ENCODE measurements at places on chromosomes 3 and 15.

DNA sequence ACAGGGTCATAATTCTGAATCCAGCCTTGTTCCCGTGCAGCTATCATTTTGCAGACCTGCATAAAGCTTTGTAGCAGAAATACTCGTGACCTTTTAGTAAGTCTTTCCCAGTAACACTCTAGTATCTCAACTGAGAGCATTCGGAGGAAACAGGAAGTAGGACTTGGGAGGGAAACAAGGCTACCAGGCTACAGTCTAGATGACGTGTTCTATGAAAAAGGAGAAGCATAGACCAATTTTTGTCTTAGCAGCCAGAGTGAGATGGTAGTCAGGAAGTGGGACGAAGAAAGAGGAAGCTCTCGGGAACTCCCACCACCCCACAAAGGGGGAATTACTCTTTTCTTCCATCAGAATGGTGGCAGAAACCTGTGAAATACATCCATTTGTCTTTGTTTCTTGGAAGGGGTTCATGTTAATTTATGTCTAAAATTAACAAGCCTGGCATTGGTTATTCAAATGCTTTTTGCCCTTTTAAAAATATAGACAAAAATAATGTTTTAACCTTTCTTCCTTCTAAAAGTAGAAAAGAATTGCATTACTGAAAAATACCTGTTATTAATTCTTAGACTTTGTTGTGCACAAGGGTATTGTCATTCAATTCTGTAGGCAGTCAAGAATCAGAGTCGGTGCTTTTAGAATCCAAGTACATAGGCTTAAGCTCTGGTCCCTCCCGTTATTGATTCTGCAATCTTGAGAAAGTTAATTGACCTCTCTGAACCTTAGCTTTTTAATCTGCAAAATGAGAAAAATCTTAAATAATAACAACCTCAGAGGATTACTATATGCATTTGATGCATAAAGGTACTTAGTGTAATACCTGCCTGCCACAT lies 1.6 kb upstream of the SUCNR1 start:
- no peak for DNase-seq

DNA sequence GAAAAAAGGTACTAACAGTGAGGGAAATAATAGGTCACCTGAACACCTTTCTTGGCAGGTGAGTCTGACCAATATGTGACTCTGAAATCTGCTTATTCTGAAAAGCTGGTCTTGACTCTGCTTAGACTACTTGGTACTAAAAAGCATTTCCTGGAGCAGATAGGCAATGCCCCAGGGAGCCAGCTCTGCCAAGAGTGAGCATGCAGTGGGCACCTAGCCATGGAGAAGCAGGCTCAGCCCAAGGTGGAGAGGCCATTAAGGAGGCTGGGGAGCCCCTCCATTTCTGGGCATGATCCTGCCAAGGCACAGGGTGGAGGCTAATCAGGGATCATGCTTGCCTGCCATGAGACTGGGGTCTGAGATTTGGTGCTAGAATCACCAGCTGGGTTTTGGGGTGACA lies 1.6 kb upstream of the LTF start:
- DNase-seq: peak; percentile 12

DNA sequence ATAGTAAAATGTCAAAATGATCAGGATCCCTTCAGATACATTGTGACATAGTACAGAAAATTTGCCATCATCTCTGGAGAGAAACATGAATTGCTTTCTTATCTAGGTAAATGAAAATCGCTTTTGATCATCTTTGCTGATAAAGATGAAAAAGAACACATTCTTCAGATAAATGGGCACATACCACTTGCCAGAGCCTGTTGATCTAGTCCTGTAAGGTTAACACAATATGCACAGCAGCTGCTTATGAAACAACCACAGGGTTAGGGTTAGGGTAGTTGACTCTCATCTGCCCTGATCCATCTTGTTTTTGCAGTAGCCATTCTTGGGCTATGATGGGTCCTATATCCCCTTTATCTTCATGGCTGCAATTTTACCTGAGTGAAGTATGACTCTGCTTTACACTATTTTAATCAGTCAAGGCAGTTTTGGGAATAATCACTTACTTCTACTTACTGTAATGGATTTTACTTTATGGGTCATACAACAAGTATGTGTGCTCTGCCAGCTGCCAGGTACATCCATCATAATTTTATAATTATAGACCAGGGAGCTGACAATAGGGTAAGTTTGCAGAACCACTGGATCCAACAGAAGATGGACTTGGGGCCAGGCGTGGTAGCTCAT lies 12.6 kb upstream of the SPINK8 start:
- DNase-seq: peak; percentile 16

DNA sequence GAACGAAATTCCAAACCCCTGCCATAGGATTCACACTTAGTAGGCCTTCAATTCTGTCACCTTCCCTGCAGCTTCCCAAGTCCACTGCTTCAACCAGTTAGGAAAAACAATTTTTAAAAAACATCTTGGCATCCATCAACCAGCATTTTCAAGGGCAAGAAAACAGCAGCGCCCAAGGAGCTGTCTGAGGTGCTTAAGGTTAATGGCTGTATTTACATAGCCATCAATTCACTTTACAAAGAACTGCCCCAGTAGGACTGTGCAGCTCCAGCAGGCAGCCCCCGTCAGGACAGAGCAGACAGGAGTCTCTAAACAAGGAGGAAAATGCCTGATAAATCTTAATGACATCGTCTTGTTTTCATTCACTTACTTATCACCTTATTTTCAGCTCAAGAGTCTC lies 13.3 kb downstream of the TAFA4 start:
- DNase-seq: peak; percentile 1

- no peak for DNase-seq
These were observed 79.4 kb upstream of the VEPH1 start for GRCh38 chr3:157582637-157582973.

DNA sequence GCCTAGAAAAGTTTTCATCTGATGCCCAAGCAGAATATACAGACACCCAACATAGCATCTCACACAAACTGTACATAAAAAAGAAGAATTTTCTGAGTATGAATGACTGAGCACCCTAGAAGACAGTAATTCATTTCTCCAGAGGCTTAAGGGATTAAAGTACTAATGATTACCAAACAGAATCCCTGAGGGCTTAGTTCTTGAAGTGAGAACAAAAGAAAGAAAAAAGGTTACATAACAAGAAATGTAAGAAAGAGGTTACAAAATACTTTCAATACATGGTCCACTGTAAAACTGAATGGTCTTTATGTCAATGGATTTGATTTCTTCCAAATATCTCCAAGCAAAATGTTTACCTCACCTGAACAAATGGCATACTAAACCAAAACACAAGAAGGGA lies 9.1 kb upstream of the NEK10 start:
- DNase-seq: no peak

GRCh38 chr15:88906551-88906950 lies 6.6 kb downstream of the MFGE8 start:
- DNase-seq: no peak

DNA sequence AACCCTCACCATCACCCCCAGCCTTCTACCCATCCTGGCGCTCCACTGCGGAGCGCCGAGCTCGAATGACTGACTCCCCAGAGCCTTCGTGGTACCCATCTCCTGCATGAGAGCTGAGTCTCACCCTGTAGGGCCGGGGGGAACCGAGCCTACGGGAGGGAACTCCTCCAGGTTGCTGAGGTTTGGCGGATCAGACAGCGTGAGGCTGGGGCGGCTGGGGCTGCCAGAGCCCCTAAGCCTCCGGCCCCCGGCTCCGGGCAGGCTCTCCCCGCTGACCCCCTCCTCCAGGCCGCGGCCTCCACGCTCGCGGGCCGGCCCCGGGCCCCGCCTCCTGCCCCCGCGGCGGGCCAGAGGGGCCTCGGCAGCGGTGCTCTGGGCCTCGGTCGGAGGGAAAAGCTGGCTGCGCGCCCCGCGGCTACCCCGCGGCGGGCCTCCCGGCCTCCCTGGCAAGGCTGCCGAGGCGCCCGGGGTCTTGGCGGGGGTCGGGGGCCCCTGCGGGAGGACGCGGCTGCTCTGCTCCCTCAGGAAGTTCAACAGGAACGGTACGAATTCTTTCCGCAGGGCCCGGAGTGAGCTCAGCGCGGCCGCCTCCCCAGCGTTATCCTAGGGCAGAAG lies 643 bp downstream of the CDAN1 start:
- DNase-seq: peak; percentile 49

- DNase-seq: peak; percentile 39
These were observed 322.7 kb upstream of the ZNF717 start for GRCh38 chr3:76107935-76108570.

DNA sequence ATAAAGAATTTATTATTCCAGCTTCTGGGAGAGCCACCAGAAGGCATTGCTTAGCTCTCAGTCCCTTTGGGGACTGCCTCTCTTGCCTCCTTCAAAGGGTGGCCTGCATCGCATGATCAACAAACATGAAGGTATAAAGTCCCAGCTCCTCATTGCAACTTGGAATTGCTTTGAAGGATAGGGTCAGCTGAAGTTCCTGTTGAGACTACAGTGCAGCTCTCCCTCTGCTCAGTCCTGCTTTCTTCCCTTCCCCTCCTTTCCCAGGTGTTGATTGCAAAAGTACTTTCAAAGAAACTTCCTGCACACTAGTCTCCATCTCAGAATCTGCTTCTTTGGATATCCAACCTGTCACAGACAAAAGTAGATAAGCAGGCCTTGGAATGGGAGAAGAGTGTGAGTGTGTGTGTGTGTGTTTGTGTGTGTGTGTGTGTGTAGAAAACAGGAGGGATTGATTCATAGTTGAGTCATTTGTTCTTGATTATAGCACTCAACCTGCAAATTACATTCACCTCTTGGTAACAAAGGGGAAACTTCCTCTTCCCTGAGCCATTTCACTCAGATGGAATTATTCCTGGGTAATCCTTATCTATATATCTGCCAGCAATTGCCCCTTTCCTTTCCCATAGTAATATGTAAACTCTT lies 13.7 kb downstream of the CCR8 start:
- DNase-seq: no peak

GRCh38 chr3:171155122-171155700 lies 128.7 kb upstream of the SLC2A2 start:
- DNase-seq: no peak

- no peak for DNase-seq
These were observed 301.9 kb downstream of the RAP2B start for GRCh38 chr3:153463895-153464294.

DNA sequence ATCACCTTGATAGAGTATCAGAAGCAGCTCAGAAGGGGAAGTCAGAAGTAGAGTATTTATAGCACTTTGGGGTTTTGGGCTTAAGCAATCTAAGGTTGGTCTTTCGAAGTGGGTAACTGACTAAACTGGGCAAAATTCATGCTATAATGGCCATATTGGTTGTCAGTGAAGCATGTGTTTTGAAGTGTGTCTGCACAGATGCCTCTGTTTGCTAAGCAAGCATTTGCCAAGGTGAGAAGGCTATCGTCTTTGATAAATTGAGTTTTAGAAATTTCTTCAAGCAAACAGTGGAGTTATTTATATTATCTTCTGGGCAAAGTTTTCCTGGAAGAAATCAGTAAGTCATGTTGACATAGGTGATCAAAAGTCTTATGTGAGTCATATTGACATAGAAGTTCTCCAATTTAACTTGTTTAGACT lies 412.8 kb upstream of the TGFBR2 start:
- DNase-seq: peak; percentile 71

DNA sequence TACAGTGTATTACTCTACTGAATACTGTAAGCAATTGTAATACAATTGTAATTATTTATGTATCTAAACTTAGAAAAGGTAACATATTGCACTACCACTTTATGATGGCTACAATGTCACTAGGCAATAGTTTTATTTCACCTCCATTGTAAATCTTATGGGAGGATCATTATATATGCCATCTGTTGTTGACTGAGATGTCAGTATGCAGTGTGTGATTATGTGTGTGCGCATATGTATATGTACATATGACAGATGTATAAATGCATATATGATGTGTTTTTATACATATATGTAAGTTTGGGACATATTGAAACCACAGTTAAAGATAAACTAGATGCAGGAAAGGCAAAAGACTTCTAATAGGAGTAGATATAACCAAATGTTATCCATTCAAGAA lies 8.5 kb downstream of the IGSF10 start:
- peak; percentile 25 for DNase-seq

DNA sequence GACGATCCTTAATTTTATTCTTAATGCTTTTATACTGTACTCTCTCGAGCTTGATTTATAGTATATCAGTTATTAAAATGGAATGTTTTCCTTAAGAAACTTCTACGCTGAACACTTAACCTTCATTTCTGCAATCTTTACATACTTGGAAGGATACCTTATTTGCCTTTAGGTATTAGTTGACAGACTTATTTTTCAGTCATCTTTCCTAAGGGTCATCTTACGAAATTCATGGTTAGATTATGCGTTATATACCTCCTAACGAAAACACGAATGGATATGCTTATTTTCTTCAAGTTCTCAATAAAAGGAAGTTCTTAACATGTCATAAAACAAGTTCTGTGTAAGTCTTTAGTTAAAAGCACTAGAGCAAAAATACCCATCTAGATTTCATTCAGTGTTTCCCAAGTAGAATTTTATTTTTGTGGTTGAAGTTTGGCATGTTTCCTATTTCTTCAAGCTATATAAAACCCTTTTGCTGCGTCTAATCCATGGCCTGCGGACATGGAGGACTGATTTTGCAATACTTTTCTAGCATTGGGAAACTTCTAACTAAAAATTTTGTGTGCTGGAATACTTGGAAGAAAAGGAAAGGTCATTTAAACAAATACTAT lies 231.3 kb downstream of the TP63 start:
- no peak for DNase-seq

DNA sequence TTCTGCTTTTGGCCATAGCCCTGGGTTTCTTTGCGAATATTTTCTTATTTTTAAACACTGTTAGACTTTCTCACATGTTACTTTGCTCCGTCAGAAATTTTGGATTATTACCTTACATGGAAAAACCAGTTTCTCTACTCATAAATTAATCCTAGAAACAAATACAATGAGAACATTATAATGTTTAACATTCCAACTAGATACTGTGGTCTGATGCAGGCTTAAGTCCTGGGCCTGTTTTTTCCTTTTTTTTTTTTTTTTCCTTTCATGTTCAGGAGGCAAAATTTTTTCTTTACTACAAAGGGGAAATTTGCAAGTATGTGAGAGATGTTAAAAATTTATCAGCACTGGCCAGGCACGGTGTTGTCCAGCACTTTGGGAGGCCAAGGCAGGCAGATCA lies 28.9 kb downstream of the POPDC2 start:
- no peak for DNase-seq

DNA sequence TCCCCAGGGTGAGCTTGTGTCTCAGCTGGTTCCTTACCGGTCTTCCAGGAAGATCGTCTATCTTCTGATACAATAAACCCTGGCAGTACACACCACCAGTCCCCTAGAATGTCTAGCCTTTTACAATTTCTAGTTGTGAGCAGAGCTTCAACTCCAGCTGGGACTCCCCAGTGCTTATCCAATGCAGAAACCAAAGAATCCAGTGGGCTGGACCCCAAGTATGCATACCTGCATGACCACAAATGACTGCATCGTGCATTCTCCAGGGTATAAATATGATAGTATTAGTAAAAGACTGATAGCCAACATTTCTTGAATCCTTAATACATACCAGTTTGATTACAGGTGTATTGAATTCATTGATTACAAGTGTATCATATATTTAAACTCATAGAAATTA lies 176.0 kb downstream of the SATB1 start:
- no peak for DNase-seq
